ENCODE measurements at places on chromosomes 3 and 15. TPM values are rescaled to one million over a fixed set of nuclear protein-coding genes. Genes with fewer than 3 reads are reported as not detected.

GHSR gene
- total RNA-seq = not detected

GOLGA8G gene
- total RNA-seq = 0.09 TPM

DNA sequence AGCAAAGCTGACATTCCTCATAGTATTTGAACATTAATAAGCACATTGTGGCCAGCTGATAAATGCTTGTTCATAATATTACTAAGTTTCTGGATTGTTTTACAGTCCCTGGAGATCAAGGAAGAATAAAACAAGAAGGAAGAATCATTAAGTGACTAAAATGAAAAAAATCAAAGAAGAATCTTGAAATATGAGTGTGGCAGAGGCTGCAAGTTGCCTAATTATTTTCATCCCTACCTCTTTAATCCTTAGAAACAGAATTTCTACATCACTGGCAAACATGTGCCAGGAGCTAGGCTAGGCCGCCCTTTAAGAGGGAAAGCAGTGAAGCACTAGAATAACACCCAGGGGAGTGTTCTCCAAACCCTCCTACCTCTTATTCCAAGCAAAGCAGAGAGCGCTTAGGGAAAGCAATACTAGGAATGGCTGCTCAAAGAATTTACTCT is 98.9 kb downstream of the MAGI1 start:
- H3K27me3 ChIP-seq = no peaks in the 10 kb centered on the region
- H3K4me3 ChIP-seq = no peak overlapping the region
- no peak for DNase-seq
- H3K27ac ChIP-seq = no peak overlapping the region

DNA sequence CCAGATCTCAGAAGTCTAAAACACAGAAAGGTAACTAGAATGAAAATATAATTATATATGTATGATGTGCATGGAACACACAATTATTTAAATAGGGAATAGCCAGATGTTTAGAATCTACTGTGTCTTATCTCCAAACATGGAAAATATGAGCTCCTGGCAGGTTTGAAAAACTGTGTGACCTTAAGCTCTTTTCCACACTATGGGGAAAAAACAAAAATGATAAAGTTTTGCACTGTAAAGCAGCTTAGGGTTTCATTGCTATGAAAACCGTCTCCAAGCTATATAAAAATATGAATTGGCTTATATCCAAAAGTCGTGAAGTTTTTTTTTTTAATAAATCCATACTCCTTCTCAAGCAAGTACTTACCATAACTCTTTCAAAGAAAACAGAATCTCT is 159.8 kb downstream of the ERC2 start:
- no peaks in the 10 kb centered on the region for H3K4me1 ChIP-seq
- no peak overlapping the region for H3K4me3 ChIP-seq
- no peaks in the 10 kb centered on the region for H3K27me3 ChIP-seq
- H3K36me3 ChIP-seq = no peaks in the 10 kb centered on the region
- DNase-seq = no peak

- no peak overlapping the region for H3K27ac ChIP-seq
- H3K27me3 ChIP-seq = peaks cover 24% of the 10 kb centered on the region
- DNase-seq = no peak
- H3K4me1 ChIP-seq = peaks cover 7% of the 10 kb centered on the region
These were observed 39.5 kb upstream of the ATP2C1 start for GRCh38 chr3:130854208-130854864.

Measured in MCF 10A (cell line).